ENCODE measurements at places on chromosomes 1 and 21. TPM values are rescaled to one million over a fixed set of nuclear protein-coding genes. Genes with fewer than 3 reads are reported as not detected.

DNA sequence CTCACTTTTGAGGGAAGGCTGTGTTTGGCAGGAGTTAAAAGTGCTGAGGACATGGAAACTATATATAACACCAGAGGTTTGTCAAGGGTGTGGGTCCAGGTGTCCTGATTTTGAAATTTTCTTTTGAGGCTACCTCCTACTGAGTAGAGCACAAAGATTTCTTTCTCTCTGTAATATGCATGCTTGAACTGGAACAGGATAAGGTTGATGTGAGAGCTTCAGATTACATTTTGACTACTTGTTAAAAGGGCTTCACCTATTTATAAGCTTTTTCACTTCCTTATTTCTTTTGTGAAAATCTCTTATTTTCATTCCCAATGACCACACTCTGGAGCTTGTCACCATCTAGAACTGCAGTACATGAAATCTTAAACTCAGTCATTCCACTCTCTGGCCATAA, 59.8 kb upstream of the PLA2G4A start:
- no peak for DNase-seq

DNA sequence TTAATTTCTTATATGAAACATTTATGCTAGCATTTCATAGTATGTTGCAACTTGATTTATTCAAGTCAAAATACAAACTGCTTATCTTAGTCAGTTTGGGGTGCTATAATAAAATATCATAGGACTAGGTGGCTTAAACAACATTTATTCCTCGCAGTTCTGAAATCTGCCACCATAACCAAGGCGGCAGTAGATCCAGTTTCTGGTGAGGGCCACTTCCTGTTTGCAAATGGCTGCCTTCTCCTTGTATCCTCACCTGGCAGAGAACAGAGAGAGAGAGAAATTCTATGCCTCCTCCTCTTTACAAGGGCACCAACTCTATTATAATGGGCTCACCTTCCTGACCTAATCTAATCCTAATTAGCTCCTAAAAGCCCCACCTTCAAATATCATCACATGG, 76.1 kb upstream of the RGS2 start:
- peak; percentile 53 for DNase-seq

DNA sequence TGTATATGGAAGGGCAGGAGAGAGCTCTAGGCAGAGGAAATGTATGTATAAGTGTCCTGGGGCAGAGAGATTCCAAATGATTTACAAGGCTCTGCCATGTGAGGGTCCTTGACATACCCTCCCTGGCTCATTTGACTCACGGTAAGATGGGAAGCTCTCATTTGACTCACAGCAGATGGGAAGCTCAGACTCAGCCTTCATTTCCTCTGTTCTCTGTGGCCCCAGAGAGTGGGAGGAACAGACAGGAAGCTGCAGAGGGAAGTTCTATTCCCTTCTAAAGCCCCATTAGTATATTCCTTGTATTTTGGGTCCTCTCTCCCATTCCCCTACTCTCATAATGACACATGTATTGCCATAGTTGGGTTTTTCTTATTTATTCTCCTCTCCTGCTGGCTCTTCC, 44.9 kb downstream of the FOXD2 start:
- DNase-seq: no peak

GRCh38 chr21:42699196-42699595, 45.8 kb downstream of the PDE9A start:
- DNase-seq: no peak

DNA sequence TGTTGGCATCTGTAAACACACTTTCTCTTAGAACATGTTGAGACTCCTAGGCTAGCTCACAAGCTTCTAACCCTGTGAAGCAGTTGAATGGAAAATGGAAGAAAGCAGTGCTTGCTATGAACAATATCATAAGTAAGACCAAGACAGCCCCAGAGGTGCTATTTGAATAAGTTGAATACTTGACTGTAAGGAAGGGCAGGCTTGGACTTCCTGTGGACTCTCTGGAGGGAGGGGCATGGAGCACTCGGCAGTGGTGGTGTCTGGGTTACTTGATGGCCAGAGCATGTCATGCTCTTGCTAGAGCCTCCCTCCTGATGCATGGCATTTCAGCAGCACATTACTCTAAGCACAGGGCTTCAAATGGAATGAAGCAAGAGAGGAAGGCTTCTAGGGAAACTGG, 60.0 kb downstream of the MRPS6 start:
- DNase-seq: no peak

- no peak for DNase-seq
Measured at GRCh38 chr1:107145637-107146036, 4.8 kb downstream of the NTNG1 start.

- DNase-seq: no peak
Measured at GRCh38 chr1:41378999-41379737, 17.9 kb downstream of the FOXO6 start.

- peak; percentile 91 for DNase-seq
Measured at GRCh38 chr1:235953801-235954200, 87.1 kb upstream of the LYST start.

DNA sequence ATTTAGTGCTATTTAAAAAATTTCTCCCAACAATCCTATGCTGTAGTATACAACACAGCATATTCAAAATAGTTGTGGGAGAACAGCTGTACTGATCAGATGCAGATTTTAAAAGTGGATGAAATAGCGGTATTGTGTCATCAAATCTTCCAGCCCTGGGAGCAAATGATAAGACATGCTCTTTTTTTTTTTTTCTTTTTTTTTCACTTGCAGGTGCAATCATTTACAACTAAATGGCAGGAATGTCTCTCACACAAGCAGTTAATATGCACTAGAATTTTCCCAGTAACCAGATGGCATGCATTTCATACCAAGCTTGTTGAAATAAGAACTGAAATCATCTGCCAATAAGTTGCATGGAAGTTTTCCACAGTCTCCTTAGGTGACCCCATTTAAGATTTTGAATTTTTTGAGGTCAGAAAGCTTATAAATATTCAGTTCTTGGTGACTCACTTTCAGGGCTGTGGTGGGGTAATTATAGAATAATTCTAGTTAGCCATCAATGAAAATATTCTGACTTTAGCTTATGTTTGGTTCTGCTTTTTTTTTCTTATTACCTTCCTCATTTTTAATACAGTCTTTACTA, 623.9 kb upstream of the NR5A2 start:
- DNase-seq: peak; percentile 17

DNA sequence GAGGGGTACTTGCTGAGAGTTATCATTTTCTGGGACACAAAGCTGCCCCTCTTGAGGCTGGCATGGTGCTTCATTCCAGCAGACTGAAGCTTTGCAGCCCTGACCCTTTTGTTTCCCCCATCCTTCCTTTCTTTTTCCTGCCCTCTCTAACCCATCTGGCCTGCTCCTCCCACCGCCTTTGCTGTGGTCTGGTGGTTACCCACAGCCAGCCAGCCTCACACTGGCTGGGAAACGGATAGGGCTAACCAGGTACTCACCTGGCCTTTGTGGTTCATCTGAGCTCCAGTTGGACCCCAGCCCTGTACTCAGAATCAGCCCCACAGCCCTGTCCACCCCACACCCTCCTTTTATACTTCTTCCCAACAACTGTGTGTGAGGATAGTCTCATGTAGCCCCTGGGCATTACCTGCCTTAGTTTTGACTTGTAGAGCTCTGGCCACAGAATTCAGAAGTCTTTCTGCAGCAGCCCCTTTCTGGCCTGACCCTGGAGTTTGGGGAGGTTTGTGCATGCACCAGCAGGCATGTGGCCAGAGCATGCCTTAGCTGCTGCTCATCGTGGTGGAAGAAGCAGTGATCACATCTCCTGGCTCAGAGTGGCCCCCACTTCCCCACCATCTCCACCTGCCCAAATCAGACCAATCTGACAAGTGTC, 138.0 kb downstream of the TRABD2B start:
- no peak for DNase-seq

DNA sequence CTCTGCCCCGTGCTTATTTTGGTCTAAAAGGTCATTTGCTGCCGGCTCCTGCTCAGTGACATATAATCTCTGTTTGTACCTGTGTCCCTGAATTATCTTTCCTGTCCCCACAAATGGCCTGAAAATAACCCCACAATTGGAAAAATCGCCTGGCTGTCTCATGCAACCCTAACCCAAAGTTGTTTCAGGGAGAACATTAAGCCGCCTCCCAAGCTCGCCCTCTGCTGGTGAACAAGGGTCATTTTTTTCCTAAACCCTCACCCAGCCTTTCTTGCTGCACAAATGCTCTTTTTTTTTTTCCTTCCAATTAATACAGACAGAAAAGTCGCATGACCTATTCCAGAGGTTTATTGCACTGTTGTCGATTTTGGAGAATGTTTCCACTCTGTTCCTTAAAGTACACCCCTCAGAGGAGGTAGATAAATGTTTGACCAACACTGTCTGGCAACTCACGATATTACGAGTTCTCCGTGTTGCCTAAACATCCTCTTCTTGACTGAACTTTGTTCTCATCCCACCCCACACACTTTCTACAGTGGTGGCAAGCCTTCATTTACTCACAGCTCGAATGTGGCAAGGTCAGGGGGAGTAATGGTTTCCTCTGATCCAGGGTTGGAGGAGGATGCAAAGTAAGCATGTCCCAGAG, 148.7 kb downstream of the ZZZ3 start:
- no peak for DNase-seq

DNA sequence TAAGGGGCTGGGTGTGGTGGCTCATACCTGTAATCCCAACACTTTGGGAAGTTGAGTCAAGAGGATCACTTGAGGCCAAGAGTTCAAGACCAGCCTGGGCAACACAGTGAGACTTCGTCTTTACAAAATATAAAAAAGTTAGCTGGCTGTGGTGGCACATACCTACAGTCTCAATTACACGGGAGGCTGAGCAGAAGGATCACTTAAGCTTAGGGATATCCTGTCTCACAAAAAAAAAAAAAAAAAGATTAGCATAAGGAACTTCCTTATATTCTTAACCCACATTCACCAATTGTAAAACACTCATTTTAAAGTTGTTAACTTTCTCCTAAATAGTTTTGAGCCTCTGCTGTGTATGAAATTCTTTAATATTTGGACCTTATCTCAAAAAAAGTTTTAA, 53.1 kb downstream of the ABCD3 start:
- no peak for DNase-seq

- DNase-seq: no peak
Measured at GRCh38 chr1:8496473-8496872, 178.6 kb downstream of the SLC45A1 start.

GRCh38 chr1:235074523-235075047, 54.1 kb downstream of the TOMM20 start:
- peak; percentile 67 for DNase-seq

DNA sequence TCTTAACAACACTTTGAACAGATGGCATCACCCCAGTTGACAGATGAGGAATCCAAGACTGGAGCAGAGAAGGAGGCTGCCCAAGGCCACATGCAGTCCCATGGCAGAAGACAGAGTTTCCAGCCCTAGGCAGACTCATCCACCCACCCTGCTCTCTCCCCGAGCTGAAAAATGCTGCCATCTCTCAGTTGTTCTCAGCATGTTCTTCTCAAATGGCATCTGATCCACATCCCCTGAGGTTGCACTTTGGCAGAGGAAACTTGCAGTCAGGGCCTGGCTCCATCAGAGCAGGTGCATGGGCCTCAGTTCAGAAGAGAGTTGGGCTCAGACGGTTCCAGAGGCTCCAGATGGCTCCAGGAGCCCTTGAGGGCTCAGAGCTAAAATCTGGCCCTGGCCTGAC, 709.4 kb downstream of the MATN1 start:
- no peak for DNase-seq

- no peak for DNase-seq
Measured at GRCh38 chr1:58402444-58402843, 144.1 kb downstream of the OMA1 start.

- DNase-seq: peak; percentile 47
Measured at GRCh38 chr1:23558140-23558871, 995 bp downstream of the ID3 start.

- no peak for DNase-seq
Measured at GRCh38 chr1:161001525-161001924, 19.4 kb downstream of the F11R start.

DNA sequence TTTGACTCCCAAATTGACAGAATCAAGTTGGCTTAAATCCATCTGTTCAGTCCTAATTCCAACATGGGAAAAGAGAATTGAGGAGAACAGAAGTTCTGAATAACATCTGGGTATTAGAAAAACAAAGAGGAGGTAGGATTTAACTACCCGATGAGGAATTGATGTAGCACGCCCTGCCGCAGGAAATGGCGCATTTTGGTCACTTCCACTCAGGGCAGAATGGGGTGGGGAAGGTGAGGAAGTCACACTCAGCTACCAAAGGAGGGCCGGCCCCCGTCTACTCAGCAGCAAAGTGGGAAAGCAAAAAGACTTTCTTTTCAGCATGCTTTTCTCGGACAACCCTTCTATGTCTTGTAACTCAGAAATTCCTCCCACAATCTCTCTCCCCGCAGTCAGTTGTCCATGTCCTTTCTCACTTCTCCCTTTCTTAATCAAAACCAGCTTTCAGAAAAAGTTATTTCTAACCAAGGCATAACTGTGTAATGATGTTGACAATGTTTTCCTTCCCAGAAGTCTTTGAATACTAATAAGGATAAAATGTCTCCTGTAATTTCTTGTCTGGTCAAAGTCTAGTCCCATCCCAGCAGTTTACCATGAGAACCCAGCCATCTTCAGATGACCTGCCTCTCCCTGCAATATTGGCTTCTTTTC, 60.5 kb upstream of the SIPA1L2 start:
- no peak for DNase-seq

DNA sequence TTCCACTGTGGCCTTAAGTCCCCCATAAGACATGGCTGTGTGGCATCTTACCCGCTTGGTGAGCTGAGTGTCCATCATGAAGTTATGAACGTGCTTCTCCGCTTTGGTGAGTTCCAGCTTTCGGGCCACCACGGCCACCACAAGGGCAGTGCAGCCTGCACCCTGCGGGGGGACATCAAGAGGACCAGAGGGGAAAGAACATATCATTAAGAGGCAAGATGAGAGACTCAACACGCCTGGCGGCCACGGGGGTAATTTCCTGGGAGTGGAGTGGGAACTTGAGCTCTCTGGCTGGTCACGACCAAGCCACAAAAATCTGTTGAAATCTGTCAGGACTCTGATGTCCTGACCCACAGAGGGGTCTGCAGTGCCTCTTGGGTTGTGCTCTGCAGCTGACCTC, 117.9 kb upstream of the ADAR start:
- no peak for DNase-seq

DNA sequence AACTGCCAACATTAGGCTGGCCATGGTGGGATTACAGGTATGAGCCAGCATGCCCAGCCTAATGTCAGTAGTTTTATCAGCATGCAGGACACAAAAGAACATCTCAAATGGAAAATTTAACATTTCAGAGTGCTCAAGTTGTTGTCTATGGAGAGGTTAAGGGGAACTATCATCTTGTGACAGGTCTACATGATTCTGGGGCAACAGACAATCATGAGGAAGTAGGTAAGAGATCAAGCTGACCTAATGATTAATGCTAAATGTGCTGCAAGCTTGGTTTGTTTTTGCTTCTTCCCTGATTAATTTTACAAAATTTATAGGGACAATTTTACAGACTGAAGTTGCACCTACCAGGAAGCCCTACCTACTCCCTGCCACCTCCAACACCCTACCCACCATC, 36.6 kb downstream of the FMO4 start:
- no peak for DNase-seq

Gene ARHGAP29
- total RNA-seq: 14.1 TPM

Gene DENND2C
- 1.3 TPM for total RNA-seq

Gene ILDR2
- 0.48 TPM for total RNA-seq

Gene HAO2
- not detected for total RNA-seq

Gene PDZK1IP1
- 0.79 TPM for total RNA-seq

Gene HPDL
- not detected for total RNA-seq

Gene TRPM2
- 0.98 TPM for total RNA-seq

Gene HORMAD1
- total RNA-seq: not detected

Gene GMEB1
- total RNA-seq: 5.0 TPM

Gene DMRTA2
- total RNA-seq: 1.8 TPM

Gene SLC1A7
- total RNA-seq: not detected

Gene PTCH2
- total RNA-seq: not detected

Gene FAM163A
- 0.10 TPM for total RNA-seq

Gene TFF2
- total RNA-seq: not detected

Gene LRRC53
- total RNA-seq: not detected

Gene DNAJC8
- total RNA-seq: 123 TPM

Gene OXCT2
- not detected for total RNA-seq
